ENCODE measurements at places on chromosomes 6 and 20. TPM values are rescaled to one million over a fixed set of nuclear protein-coding genes. Genes with fewer than 3 reads are reported as not detected.

Gene HNF4A
- not detected for total RNA-seq

Gene UNC93A
- not detected for total RNA-seq

Gene SLC9A8
- total RNA-seq, result 5.7 TPM

Gene PHACTR1
- total RNA-seq, result not detected

Gene RAET1L
- 0.20 TPM for total RNA-seq

- DNase-seq, result no peak
Measured at GRCh38 chr20:32539026-32539816, 45.9 kb downstream of the NOL4L start.

GRCh38 chr6:124495665-124496190, 466.5 kb upstream of the RNF217 start:
- peak; percentile 72 for DNase-seq

DNA sequence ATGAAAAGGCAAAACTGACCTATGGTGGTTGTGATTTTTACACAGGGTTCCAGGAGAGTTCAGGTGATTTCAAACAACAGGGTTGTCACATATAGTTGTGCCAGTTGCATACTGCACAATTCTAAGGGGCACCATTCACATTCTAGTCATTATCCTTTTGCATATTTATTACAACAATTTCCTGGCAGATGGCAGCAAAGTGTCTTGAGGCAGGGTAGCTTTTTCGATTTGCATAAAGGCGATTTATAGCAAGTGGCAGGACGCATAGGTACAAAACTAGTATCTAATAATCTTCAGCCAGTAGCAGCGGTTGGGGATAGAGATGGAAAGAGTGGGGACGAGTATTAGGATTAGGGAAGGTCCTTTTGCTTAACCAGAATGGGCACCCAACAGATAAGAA, 46.5 kb upstream of the TRAF3IP2 start:
- DNase-seq, result no peak

- DNase-seq, result no peak
Measured at GRCh38 chr6:89910902-89911240, 16.6 kb downstream of the GJA10 start.

DNA sequence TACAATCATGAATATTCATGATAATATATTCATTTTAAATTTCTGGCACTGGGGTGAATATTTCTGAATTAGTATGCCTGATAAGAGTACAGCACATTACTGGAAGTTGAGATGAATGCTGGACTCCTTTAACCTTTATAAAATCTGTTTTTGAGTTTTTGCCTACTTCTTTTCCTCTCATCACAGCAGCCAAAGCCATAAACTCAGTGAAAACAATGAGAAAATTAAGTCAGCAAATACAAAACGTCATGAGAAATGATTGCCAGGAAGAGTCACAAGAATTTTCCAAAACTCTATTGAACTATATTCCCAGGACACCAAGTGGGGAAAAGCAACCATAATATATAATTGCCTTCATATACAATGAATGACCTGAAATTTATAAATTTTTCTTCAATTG, 837.6 kb downstream of the TBC1D32 start:
- DNase-seq, result no peak

GRCh38 chr6:170048615-170049256, 242.1 kb downstream of the DLL1 start:
- DNase-seq, result no peak

Measured in NCI-H460 (cell line).